Activated effector memory CD4-positive, alpha-beta T cell treated with Interleukin-2 at 50 U/mL for 16 hours (primary cell): ENCODE measurements at places on chromosomes 6 and 20.

DNA sequence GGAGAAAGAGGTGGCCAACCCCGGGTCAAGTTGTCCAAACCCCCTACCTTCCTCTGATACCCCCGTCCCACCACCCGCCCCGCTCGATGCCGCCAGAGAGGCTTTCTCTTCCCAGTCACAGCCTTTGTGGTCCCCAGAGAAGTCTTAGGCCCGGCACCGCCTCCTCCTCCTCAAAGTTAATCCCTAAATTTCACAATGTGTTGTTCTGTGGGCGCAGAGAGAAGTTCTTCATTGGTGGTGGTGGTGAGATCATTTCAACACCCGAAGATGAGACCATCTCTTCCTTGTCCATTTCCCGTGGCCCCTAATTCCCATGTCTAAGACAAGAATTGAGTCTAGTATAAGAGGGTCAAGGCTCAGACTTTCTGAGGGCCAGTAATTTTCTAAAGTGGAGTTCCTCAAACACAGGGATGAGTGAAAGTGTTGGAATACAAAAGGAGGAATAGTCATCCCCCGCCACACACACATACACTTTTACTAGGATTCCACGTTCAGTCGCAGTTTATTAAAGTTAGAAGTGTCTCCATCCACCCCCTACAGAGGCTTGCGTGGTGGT is 10.4 kb downstream of the TRIM31 start:
- no peak for DNase-seq

DNA sequence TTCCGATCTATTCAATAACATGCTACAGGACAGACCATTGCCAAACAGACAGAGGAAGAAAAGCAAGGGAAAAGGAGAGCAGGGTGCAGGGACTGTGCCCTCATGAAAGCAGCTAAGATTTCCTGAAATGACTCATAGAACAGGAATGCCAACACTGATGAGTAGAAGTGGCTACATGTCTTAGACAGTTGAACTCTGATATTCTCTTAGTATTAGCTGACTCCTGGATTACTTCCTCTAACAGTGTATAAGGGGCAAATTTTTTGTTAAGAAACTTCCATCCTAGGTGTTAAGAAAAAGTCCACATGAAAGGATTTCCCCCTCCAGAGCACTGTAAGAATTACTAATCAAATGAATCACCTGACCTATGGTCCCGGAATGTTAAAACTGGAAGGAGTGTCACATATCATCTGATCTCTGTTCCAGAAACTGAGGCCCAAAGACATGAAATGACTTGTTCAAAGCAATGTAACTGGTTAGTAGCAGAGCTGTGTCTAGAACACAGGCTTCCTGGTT is 224.9 kb downstream of the IBTK start:
- DNase-seq: no peak

- DNase-seq: no peak
Observed at GRCh38 chr6:44725070-44725469, 337.6 kb downstream of the CDC5L start.

GRCh38 chr6:105459049-105459448 is 56.2 kb upstream of the PREP start:
- peak; percentile 3 for DNase-seq

DNA sequence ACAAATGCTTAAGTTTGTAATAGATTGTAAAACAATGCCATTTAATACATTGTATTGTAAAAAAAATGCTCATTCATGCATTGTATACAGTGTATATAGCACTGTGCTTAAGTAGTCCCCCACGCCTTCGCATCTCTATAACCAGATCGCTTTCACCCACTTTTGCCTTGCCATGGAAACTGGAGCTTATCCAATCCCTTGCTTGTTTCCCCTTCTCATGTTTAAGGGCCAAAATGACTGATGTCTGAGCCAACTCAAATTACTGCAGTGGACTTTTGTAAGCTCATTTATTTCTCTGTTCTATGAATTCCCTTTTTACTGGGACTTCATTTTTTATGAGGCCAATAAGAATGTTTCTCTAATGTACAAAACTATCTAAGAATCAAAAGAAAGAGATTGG is 730.9 kb upstream of the GJE1 start:
- DNase-seq: no peak

DNA sequence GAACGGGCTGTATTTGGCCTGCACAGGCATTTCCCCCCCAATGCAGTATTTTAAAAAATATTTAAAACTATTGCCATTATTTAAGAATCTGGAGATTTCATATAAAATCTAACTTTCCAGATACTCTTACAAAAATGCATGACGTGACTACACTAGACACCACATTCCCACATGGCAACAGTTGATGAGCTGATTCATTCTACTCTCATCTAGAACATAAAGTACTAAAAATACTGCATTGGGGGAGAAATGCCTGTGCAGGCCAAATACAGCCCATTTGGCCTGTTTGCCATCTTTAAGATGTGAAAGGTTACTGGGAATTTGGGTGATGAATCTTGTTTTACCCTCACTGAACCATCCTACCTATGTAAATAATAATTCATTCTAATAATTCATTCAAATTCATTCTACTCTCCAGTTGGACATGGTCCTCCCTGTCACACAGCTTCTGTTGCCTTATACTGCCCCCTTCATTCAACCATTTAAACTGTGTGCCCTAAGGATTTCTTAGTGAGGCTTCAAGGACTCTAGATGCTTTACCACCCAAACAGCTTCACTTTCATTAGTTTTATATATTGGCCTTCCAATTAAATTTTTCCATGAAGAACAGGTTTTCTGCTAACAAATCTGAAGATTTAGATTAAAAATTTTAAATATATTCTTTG is 6.9 kb upstream of the ZSCAN16 start:
- no peak for DNase-seq

DNA sequence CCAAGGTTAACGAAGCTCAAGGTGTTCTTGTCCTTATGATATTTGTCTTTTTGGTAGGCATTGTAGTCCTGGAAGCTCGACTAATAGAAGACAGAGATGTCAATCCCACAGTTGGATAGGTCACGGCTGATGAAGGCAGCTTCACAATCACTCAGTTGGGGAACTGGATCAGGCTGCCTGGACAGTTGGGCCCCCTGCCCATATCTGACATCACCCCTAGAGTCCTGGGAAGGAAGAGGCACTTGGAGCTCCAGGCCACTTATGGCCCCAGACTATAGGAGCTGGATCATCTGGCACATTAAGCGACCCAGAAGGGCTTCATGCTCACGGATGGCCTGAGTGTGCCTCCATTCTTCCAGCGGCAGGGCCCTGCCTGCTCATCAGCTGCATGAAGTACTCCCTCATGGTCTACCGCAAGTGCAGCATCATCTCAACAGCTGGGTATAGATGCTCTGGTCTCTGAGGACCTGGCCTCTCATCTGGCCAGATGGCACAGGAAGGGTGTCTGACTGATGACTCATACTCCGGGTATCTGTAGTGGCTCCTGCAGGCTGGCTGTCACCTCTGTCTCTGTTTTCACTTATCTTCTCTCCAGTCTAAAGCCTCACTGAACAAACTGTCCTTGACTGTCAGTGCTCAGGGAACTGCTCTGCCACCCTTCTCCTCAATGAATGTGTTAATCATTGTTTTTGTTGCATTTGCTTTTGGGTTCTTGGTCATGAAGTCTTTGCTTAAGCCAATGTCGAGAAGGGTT is 29.2 kb upstream of the SSR1 start:
- no peak for DNase-seq

DNA sequence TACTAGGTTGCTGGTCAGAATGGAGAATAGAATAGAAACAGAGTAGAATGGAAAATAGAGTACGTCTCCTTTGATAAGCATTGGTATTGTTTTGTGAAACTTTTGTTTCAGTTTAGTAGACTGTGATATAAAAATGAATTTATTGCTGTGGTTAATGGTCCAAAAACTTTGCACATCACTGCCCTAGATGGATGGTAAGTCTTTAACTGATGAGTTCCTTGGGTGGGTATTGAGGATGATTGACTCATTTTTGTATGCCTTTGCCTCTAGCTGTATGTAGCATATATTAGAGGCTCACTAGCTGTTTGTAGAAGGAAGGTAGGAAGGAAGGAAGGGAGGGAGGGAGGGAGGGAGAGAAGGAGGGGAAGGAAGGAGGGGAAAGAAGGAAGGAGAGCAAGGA is 48.3 kb downstream of the ZDHHC14 start:
- no peak for DNase-seq

- DNase-seq: no peak
Observed at GRCh38 chr6:45574885-45575284, 197.2 kb upstream of the SUPT3H start.

DNA sequence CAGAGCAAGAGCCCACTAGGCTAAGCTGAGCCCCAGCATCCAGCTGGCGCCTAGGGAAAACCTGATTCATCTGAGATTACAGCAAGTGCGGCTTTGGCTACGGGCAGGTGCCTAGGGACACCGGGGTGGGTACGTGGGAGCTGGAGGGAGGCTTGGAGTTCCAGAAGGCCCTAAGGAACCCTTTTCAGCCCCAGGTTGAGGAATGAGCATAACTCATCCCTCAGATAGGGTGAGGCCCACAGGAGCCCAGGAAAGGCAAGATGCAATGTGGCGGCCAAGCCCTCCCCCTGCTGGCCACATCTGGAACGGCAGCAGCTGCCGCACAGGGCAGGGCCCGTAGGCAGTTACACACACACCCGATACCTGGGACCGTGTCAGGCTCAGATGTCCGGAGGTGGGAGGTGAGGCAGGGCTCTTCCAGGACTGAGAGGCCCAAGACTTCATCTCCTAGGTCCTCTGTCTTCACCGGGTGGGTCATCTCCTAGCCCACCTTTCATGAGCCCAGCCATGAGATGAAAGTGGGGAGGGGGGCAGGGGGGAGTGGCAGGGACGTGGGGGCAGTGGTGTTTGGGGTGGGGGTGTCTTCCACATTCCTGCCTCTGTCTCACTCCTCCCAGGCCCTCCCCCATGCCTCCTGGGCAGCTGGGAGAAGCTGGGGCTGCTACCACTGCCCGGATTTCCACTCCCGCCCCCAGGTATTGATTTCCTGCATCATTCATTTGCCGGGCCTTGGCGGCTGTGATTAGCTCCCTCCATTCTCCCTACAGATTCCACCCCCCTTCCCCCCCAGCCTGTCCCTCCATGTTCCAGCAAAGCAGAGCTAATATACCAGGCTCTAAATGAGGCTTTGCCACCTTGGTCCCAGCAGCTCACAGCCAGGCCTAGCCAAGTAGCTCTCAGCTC is 5.5 kb downstream of the MDGA1 start:
- DNase-seq: peak; percentile 64

GRCh38 chr6:80366714-80367113 is 260.2 kb downstream of the BCKDHB start:
- DNase-seq: no peak

DNA sequence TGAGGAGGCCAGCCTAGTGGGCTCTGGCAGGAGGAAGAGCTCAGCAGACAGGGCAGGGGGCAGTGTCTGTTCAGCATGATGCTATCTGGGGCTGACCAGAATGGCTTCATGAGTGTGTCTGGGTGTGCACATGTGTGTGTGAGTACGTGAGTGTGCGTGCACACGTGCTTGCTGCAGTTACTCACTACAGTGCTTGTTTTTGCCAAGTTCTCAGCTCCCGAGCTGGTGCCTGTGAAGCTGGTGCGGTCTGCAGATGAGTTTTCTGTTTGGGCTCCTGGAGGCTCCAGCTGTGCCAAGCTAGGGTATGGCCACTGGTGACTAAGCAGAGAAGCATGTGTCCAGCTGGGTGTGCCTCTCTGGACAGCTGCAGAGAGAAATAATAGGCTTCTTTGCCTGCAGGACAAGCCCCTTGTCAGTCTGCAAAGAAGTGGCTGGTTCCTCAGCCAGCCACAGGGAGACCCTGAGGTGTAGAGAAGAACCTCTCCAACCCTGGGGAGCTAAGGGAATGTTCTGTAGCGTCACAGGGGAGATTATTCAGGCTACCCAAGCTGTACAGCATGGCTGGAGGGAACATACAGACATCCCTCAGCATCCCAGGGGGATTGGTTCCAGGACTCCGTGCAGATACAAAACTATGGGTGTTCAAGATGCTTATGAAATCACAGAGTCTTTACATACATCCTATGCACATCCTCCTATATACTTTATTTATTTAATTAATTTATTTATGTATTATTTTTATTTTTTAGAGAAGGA is 40.2 kb upstream of the FAM50B start:
- no peak for DNase-seq

GRCh38 chr20:25318471-25319240 is 70.8 kb downstream of the PYGB start:
- DNase-seq: no peak

DNA sequence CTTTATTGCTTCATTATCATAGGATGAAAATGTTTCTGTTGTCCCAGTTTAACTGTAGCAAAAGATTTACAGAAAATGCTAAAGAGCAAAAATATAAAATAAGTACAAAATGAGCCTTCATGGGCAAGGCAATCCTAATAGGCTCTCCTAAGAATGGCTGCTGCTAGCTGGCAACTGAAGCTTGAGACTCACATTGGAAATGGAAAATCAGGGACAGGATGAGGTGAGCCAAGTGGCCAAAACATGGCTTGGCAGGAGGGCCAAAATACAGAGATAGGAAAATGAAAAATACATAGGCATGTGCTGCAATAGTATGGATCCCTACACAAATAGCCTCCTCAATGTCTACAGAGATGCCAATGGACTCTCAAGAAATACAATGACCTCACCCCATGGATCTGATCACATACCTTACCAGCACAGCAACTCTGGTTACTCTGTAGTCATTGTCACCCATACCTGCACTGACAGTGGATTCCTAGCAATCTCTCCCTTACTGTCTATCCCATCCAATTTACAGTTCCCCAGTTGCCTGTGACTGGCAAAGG is 105.4 kb downstream of the DST start:
- no peak for DNase-seq

GRCh38 chr20:48175261-48175660 is 390.0 kb upstream of the SULF2 start:
- DNase-seq: no peak

DNA sequence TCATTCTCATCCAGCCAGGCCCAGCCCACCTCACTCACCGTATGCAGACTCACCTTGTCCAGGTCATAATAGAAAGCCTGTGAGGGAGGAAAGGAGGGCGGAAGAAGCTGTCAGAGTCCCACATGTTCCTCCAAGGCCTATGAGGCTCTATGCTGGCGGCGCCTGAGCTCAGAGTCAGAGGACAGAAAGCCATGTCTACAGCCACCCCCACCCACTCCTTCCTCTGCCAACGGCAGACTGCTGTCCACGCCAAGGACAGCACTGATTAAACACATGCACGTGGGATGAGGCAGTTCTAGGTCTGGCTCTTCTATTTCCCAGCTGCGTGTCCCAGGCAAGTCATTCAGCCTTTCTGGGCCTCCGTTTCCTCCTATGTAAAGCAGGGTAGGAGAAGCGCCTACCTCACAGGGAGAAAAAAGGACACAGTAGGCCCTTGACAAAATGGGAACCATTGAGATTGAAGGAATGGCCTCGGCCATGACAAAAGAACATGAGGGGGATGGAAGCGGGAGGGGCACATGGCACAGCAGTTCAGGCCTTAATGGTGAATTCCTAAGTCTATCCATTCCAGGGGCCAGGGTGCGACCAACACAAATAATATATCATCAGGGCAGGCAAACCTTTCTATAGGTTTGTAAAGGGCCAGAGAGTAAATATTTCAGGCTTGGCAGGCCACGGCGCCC is 80.1 kb downstream of the RIPOR3 start:
- no peak for DNase-seq

GRCh38 chr6:127120787-127121636 is 2.5 kb downstream of the RSPO3 start:
- DNase-seq: no peak

GRCh38 chr6:110990840-110991576 is 9.2 kb downstream of the RPF2 start:
- no peak for DNase-seq

GRCh38 chr6:34527751-34528670 is 28.1 kb downstream of the SPDEF start:
- no peak for DNase-seq
